ENCODE measurements at places on chromosomes 7 and 10.

DNA sequence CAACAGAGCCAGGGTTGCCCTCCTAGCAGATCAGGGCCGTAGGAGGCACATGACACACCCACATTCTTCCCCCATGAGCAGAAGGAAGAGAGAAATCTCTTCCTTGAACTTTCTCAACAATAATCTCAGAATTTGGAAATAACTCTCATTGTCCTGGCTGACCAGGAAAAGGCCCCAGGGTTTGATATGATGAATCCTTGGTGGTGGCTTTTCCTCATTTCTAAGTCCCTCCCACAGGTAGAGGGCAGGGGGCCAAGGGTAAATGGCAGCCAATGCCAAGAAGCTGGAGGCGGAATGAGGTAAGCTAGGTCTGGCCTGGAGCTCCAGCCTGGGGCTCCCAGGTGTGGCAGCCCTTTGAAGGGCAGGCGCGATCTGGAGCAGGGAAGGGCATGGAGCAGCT lies 67.8 kb downstream of the GRB10 start:
- DNase-seq: no peak

GRCh38 chr10:129871966-129872365 lies 92.1 kb downstream of the EBF3 start:
- DNase-seq: no peak

- DNase-seq: no peak
These were observed 20.7 kb upstream of the ZMIZ2 start for GRCh38 chr7:44727937-44728262.

DNA sequence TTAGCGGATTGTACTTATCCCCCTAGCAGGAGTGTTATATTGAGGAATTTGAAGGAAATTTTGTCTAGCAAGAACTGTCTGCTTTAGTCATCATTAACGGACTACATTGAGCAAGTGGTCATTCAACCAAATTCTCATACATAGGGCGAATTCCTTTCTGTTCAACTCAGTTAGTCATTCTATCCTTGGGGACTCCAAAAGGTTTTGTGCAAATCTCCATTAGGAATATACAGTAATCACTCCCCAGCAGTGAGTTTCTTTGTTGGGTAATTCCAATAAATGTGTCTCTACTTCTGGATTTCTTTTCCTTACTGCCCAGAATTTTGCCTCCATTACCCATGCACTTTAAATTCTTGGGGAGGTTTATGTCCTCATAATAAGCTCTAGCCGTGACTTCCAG lies 51.1 kb downstream of the EPDR1 start:
- peak; percentile 12 for DNase-seq

- peak; percentile 71 for DNase-seq
These were observed at the start of gene SMO for GRCh38 chr7:129188372-129188891. Gene SMO (plus strand): TSS chr7:129188633. CDS start chr7:129189152, 519 bp downstream.

DNA sequence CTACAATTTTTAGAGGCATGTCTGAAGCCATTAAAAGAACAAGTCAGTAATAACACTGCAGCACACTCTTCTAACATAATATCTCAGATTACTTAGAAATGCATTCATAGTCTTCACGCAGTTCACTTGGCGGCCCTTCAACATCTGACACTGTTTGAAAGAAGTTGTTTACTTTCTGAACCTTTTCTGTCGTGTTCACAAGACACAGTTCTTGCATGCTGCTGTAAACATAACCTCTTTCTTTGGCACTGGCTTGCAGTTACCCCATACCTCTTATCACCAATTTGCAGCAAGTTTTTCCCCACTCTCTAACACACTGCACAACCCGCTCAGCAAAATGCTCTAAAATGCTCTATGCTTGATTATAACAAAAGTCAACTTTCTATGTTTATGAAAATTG lies 12.0 kb downstream of the PIP4K2A start:
- DNase-seq: peak; percentile 6

- DNase-seq: no peak
These were observed 189.5 kb downstream of the JAZF1 start for GRCh38 chr7:27991006-27991528.
